Eye (tissue), 1 donor: ENCODE measurements at places on chromosomes 1 and 21.

DNA sequence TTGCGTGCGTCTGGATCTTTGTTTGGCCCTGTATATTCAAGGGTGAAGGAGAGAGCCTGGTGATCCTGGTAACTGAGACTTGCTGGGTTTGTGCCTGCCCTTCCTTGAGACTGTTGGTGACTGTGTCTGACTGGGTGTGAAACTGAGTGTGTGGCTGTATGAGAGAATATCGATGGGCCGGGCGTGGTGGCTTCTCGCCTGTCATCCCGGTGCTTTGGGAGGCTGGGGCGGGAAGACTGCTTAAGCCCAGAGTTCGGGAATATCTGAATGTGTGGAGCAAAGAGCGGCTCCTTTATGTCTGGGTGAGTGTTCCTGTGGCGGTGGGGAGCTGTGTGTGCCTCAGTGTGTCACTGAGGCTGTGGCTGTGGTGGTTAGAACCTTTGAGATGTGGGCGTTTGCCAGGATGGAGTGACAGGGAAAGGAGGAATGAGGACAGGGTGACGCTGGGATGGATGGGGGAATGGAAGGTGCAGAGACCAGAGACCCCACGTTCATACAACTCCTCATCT is 2.7 kb upstream of the MARCKSL1 start:
- DNase-seq, result no peak

- DNase-seq, result no peak
These were observed 566.9 kb upstream of the ZP4 start for GRCh38 chr1:238457610-238458009.

GRCh38 chr1:22159891-22160290 is 17.0 kb upstream of the WNT4 start:
- no peak for DNase-seq

- DNase-seq, result peak; percentile 11
These were observed 710 bp upstream of the PRPF3 start for GRCh38 chr1:150320667-150320978.

DNA sequence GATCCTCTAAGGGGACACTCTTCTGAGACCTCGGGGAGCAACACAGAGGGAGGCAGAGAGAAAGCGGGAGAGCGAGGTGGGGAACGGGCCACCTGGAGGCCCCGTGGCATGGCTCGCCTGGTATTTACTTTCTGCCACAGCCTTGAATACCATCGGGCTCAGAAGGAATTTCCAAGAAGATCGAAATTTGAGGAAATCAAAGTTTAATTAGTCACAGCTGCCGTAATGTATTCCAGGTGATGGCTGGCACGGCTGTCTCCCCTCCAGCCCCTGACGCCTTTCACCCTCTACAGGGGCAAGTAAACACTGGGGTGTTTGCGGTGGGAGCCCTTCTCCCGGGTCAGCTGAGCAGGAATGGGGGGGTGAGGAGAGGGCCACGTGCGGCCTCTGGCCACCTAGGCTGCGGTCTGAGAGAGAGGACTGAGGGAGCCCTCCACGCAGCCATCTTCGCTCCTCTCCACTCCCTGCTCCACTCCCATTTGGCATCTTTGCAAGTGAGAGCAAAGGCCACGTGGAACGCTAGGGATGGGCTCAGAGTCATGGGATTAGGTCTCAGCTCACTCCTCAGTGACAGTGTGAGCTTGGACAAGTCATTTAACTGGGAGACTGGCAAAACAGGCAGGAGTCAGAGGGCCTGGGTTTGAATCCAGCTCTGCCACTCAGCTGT is 125.2 kb downstream of the SYF2 start:
- no peak for DNase-seq

DNA sequence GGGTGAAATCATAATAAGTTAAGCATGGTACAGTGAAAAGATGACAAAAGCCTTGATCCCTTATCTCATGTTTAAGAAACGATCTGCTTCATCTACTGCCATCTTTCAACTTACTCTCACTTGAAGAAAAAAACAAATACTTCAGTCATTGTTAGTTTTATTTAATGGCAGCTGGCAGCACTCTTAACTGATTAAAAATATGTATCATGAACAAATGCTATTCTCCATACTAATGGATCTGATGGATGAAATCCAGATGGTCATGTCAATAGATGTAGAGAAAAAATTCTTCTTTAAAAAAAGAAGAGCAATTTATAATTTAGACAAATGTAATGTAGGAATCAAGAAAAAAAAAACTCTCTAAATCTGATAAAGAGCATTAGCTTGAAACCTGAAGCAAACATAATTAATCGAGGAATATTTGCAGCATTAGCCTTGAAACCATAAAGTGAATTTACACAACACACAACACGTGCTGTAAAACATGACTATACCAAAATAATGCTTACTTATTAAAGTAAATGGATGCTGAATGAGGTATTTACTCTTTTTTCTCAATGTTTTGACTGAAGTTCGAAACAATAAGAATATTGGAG is 579.0 kb upstream of the ADAMTS5 start:
- no peak for DNase-seq

- no peak for DNase-seq
These were observed 29.6 kb downstream of the BACE2 start for GRCh38 chr21:41197582-41197981.

DNA sequence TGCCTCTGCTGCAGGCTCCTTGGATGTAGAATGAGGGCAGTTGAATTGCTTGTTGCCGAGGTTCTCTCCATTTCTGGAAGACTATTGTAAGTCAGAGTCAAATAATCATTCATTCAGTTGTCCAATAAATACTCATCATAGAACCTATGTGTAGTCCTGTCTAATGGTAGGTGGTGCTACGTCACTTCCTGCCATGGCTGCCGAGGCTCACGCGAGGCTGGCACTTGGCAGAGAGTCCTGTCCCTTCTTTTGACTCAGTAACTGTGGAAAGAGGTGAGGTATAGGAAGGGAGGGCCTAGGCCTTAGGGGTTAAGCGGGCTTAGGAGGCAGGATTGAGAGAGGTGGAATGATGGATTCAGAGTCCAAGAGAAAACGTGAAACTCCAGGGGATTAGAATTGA is 9.7 kb downstream of the ADARB1 start:
- no peak for DNase-seq

DNA sequence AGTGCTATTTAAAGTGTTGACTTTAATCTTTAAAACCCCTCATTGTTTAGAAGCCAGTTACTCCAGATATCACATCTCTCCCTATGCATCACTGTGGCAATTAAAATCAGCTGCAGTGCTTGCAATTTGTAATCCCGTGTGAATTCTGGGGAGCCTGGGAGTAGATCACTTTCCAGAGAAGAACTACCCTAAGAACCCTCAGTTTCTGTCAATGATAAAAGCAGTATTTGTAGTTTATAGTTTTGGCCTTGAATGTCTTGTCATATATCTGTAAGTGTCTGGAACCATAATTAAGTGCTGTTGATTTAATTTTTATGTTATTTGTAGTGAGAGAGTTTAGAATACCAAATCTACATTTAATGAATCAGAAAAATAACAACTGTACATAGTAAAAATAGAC is 5.5 kb upstream of the SPAG17 start:
- DNase-seq, result no peak

- peak; percentile 45 for DNase-seq
These were observed 1.1 kb downstream of the CCDC17 start for GRCh38 chr1:45622524-45623394.

- DNase-seq, result peak; percentile 50
These were observed 6.2 kb downstream of the E2F2 start for GRCh38 chr1:23524716-23525401.

GRCh38 chr1:195618287-195618686 is 990.0 kb downstream of the KCNT2 start:
- no peak for DNase-seq

GRCh38 chr1:31581821-31582810 is 5.8 kb downstream of the TINAGL1 start:
- no peak for DNase-seq

DNA sequence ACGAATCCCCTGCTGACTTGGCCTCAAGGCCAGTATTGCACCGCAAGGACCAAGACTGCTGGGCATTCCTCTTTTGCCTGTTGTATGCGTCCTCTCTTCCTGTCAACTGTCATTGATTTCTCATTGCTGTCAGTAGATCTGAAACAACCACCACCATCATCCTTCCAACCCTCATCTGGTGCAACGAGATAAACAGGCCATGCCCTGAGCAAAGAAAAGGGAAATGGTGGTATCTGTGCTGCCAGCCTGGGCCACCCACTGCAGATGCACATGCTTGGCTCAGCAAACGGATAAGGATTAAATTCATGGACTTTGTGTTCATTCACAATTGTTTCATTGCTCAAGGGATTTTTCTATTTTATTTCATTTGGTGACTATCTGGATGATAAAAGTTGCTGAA is 13.6 kb downstream of the OXCT2 start:
- DNase-seq, result no peak

- no peak for DNase-seq
These were observed 259.8 kb downstream of the LMO4 start for GRCh38 chr1:87588495-87588894.

GRCh38 chr21:42646076-42646825 is 7.2 kb upstream of the PDE9A start:
- no peak for DNase-seq

GRCh38 chr1:87135329-87135712 is 193.4 kb upstream of the LMO4 start:
- no peak for DNase-seq

DNA sequence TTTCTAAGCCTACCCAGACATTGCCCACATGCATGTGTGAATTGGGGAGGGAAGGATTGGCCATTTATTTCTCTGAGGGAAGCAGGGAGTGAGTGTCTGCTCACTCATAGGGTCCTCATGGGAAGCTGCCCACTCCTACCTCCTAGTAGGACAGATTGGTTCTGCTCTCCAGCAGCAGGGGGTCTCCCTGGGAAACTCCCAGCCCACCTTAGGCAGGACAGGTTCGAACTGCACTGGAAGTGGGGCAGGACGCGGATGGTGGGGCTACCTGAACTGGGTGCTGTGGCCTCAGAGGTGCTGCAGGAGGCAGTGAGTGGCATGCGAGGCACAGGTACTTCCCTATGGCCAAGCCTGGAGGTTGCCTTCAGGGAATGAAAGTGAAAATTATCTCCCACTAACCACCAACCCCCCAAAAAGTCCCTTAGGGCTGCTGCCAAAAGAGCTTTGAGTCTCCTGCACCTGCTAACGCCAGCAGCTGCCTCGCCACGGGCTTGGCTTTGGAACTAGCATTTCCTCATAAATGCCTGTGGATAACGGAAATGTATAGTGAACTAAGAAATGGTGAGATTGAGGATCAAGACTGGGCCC is 157.0 kb upstream of the COA6 start:
- no peak for DNase-seq

DNA sequence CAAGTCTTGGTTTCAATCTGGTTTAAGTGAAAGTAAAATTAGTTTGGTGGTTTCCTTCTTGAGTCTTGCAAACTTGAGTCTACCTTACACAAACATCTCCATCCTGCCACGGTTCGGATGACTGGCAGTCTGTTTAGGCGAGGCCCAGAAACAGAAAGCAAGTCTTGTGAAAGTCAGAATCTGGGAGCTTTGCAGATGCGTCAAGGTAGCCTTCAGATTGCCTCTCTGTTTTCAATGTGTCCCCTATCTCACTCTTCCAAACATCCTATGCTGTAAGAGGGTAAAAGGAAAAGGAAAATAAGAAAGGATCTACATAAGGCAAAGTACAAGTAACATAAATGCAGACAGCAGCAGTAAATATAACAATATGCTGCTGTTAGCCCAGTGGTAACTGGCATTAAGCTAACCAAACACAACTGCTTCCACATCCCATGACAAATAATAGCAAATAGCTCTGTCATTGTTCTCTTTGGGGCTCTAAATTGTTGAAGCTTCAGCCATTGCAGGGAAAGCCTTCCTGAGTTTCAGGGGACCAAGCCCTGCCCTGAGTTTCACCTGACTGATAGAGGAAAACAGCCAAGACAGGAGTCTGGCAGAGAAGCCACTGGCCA is 26.2 kb upstream of the C1orf105 start:
- no peak for DNase-seq

DNA sequence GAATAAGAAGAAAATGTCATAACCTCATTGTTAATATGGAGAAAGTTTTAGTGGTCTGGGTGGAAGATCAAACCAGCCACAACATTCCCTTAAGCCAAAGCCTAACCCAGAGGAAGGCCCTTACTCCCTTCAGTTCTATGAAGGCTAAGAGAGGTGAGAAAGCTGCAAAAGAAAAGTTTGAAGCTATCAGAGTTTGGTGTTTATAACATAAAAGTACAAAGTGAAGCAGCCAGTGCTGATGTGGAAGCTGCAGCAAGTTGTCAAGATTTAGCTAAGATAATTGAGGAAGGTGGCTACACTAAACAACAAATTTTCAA is 67.6 kb upstream of the BCL9 start:
- DNase-seq, result no peak

GRCh38 chr1:200035956-200036618 is 8.6 kb downstream of the NR5A2 start:
- peak; percentile 54 for DNase-seq

DNA sequence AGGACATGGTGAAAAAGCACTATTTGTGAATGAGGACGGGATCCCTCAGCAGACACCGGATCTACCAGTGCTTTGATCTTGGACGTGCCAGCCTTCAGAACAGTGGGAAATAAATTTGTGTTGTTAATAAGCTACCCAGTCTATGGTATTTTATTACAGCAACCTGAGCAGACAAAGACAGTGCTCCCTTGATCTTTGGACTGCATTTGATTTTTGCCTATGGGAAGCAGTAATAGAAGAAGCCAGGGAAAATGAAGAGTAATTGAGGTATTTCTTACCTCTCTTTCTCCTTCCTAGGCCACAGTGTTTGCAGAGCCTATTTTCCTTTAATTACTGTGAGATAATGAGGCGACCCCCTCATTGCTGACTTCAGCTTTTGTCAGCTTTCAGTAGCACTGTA is 87.9 kb downstream of the PDE4B start:
- DNase-seq, result no peak

GRCh38 chr1:197985351-197985750 is 68.2 kb downstream of the LHX9 start:
- no peak for DNase-seq

DNA sequence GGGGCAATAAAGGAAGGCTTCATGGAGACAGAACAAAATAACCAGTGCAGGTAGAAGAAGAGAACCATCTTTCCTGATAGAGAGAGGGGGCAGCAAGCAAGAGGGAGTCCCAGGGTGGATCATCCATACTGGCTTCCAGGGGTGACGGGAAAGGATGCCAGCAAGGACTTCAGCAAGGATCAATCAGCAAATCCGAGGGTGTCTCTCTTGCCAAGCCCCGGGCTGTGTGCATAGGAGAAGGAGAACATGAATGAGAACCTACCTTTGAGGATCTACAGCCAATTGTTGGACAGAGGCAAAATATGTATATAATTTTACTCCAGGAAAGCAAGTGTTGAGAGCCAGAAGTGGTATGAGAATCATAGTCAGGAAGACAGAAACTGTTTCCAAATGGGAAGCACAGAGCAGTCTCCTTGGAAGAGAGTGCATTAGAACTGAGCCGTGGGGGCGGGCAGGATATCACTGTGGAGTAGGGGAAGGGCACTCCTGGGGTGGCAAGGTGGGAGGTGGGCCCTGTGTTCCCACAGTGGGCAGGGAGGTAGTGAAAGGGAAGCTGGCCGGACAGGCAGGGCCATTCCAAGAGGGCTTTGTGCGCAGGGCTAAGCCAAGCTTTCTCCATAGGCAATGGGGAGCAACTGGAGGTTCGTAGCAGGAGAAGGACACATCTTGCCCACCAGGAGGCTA is 1.1 kb upstream of the S100A9 start:
- DNase-seq, result no peak
